ENCODE measurements at places on chromosomes 6 and 20.

- no peak for DNase-seq
These were observed 67.2 kb upstream of the SMLR1 start for GRCh38 chr6:130760006-130760405.

GRCh38 chr6:3306848-3307247 lies 48.1 kb downstream of the PSMG4 start:
- no peak for DNase-seq

DNA sequence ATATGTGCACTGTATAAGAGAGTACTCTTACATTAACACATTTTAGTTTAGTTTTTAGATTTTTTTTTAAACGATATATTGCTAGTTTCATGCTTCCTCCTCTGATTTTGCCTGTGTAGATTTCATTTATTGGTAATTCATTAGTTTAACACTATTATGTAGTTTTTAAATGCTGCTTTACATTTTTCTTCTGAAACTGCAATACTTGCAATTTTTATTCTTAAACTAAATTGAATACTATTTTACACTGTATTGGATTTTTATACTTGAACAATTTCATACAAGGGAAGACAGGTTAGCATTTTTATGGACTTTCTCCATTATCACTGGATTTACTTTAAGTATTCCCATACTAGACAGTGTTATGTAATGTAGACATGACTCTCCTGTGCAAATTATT lies 12.2 kb downstream of the RBM24 start:
- no peak for DNase-seq

DNA sequence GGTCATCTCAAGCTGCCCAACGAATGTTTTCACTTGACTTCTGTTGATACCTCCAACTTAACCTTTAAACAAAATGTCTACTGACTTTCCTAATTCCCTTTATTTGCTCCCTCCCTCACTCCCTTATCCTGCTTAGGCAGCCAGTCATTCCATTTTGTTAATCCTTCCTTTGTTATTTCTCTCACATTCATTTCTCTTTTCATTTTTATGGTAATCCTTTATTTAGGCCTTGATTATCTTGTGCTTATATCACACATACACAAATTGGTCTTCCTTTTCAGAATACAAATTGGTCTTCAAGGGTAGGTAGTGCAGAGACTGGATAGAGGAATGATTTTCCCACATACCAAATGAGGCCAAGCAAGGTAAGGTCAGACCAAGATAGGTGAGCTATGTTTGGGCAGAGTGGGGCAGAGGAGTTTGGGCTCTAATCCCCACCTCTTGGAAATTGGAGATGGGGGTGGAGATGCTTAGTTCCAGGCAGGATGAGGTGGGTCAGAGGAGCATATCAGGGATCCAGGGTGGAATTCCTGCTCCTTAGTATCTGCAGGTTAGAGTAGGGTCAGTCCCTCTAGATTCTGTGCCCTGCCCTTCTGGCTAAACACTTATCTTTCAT lies 2.0 kb upstream of the SPACA1 start:
- DNase-seq = no peak

DNA sequence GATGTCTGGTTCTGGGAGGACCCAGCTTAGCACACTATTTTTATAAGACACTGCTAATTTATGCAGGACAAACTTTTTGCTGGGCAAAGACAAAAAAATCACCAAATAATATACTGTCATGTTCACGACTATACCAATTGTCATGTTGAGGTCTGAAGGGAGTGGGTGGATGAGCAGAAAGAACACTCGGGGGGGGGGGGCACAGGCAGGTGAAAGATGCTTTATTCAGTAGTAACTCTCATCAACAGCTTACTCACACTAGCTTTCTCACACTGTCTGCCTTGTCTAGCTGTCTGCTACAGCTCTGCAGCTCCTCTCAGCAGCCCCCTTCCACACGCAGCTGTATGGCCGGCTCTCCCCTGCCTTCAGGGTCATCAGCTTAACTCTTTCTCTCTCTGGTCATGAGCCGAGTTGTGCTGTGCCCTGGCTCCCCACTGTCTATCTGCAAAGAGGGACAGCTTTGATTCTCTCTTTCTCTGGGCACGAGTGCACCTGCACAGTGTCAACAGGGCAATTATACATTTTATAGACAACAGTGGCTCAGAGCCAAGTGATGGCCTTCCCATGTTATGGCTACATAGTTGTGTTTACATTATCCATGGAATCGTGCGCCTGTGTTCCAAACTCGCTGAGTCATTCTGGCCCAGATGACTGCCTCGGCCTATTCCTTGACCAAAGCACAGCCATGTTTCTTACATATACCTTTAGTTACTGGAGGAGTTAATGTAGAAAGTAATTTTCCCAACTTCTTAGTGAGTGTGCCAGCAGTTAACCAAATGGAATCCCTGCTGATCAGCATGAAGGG lies 187.7 kb upstream of the PRSS16 start:
- no peak for DNase-seq

DNA sequence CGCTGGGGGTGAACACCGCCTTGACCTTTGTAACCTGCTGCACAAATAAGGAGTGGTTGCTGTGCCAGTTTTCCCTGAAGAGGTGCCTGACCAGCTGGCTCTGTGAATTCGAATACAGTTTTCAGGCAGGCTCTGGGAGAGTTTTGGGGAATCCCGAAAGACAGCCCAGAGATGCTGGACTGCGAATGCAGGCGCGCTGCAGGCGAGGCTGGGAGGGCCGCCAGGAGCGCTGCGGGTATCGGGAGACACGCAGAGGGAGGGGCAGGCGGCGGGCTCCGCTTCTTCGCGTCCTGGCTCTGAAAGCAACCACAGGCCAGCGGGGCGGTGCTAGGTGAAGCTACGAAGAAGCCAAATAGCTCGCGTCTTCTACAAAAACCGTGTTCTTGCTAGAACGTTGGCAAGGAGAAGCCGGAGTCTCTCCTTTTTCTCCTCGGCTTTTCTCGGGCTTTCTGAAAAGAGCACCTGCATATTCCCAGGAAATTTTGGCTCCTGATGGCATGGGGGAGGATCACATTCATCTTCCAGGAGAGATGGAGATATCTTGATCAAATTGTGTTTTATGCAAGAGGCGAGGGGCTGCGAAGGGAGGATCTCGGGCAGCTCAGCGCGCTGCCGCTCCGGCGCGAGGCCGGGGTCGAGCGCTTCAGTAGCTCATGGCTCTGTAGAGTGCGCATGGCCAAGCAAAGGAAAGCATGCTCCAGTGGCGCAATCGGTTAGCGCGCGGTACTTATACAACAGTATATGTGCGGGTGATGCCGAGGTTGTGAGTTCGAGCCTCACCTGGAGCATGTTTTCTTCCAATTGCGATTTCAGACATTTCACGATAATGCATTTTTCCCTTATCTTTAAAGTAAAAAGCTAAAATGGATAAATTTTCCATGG lies 158.1 kb upstream of the ZNF184 start:
- DNase-seq = no peak

- DNase-seq = no peak
These were observed 214.4 kb downstream of the TMEM242 start for GRCh38 chr6:157108923-157109322.

DNA sequence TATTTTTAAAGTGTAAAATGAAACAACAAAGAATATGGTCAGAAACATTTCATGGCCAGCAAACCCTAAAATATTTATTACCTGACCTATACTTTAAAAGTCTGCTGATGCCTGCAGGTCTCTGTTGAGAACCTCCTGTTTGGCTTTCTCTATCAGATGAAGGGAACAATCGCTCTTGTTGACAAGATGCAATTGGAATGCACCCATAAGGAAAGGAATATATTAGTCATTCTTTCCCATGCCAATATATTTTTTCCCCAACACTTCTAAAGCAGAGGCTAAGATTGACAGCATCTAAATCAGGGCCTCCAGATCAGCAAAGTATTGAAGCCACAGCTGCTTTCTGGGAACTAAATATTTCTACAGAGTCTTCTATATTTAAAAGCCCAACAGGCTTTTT lies 897.8 kb downstream of the EPHA7 start:
- no peak for DNase-seq

- DNase-seq = no peak
These were observed at the start of gene NECAB3 for GRCh38 chr20:33674294-33675135. NECAB3 (minus strand) TSS chr20:33674428; CDS start chr20:33674352, 76 bp downstream.

- no peak for DNase-seq
These were observed 143.9 kb downstream of the BCAS1 start for GRCh38 chr20:53926428-53927028.

DNA sequence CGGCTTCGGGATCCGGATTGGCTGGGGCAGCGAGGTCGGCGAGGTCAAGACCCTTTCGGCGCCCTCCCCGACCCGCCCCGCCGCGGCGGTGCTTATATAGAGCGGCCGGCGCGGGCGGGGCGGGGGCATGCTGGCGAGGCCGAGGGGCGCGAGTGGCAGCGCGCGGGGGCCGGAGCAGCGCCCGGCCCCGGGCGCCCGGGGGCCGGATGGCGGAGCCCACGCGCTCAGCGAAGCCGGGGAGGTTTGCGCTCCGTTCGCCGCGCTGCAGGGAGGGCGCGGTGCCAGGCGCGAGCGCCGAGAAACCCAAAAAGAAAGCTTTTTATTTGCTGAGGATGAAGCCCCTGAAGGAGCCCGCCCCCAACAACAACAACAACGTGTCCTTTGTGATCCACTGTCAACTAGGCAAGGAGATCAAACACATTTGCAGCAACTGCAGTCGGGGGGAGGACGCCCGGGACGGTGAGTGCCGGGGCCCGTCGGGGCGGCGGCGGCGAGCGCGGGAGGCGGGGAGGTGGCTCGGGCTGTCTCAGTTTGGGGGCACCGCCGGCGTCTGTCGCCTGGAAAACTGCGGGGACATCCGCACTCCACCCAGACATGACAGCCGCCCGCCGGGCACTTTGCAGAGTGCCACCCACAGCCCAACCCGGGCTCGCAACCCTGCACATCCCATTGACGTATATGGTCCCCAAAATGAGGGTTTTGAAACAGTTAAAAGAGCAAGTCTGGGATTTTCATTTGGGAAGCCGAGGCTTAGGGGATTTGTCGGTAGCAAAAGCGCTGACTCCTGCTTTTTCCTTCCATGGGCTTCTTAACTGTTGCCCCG lies 297.3 kb downstream of the PHACTR1 start:
- DNase-seq = no peak

- no peak for DNase-seq
These were observed 153.7 kb downstream of the GRM4 start for GRCh38 chr6:33992191-33992590.

GRCh38 chr6:18350712-18351111 lies 36.4 kb upstream of the RNF144B start:
- DNase-seq = no peak

DNA sequence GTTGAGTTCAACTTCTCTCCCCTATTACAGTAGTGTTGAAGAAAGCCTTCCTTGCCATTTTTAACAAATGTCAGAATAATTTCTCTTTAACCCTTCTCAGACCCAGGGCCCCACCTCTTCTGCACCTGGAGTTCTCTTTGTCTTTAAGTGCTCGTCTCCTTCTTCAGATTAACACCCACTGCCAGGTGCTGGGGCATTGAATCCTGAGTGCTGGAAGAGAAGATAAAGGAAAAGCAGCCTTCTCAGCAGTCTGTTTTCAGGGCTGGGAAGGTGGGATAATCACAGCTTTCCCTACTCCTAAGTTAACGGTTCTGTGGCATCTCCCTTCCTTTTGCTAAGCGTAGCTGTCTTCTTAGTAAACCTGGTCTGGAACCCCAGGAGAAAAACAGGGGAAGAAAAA lies 114.6 kb upstream of the TAB2 start:
- DNase-seq = no peak

DNA sequence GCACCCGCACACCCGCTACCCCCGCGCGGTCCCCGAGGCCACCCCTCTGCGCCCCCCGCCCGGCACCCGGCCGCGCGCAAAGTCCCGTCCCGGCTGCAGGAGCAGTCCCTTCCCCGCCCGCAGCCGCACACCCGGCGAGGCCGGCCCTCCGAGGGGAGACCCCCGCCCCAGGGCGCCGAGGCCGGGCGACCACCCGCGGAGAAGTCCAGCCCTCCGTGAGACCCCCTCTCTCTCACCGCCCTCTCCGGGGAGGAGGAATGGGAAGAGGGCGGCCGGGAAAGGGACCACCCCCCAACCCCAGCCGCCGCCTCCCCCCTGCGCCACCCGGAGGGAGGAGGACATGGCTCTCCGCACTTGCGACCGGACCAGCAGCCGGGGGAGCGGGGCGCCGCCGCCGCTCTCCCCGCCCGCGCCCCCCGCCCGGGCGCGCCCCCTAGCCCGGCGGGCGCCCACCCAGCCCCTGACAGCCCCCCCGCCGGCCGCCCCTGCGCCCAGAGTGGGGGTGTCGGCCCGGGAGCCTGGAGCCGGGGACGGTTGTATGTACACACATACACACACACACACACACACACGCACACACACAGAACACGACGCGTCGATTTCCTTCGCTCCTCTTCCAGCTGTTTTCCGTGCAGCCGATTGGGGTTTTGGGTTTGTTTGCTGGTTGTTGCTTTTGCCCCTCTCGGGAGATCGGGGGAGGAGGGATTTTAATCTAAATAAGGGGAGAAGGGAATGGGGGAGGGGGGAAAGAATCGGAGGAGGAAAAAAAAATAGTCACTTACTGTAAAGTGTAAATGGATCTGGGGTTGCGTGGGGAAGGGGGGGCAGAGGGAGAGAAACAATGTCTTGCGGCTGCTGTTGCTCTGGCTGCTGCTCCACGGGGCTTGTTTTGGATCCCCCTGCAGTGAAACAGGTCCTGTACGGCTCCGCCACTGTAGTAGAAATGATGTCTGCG lies at the start of gene ATXN1:
TSS of gene ATXN1 (minus strand) at position 945 of the 955 bp plus-strand sequence.
- no peak for DNase-seq

GRCh38 chr20:61929971-61930666 lies 135.6 kb downstream of the TAF4 start:
- DNase-seq = no peak

GRCh38 chr20:38926934-38927616 lies 858 bp downstream of the FAM83D start:
- no peak for DNase-seq

DNA sequence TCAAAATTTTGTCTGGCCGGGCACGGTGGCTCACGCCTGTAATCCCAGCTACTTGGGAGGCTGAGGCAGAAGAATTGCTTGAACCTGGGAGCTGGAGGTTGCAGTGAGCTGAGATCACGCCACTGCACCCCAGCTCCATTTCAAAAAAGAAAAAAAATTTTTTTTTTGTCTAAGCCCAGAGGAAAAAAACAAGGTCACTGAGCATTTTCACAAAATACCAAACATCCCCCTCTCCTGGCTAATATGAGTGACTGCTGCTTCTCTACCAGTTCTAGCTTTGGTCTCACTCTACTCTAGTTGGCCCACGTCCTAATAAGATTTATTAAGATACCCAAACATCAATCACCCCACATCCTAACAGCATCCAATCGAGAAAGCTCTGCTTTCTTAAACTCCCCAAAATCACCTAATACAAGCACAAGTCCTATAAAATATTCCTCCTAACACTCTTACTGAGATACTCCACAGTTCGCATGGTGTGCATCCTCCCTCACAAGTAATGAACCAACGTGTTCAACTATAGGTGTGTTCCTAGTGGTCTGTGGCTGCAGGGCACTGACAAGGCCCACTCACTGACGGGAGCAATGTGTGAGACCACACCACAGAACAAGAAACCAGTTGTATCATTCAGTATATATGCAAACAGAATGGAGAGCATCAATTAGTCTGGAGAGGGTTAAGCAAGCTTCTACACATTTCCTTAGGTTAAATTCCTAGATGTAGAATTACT lies 64.2 kb downstream of the FKBP5 start:
- no peak for DNase-seq

DNA sequence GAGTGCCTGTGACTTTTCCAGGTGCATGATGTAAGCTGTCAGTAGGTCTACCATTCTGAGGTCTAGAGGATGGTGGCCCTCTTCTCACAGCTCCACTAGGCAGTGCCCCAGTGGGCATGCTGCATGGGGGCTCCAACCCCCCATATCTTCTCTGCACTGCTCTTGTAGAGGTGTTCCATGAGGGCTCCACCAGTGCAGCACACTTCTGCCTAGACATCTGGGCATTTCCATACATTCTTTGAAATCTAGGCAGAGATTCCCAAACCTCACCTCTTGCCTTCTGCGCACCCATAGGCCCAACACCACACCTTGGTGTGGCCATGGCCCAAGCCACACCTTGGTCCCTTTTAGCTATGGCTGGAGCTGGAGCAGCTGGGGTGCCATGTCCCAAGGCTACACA lies 66.3 kb downstream of the VTA1 start:
- no peak for DNase-seq

Measured in T-helper 22 cell (primary cell).